ENCODE measurements at places on chromosomes 12 and 14.

- DNase-seq: no peak
Measured at GRCh38 chr12:124557518-124558223, 9.7 kb downstream of the NCOR2 start.

DNA sequence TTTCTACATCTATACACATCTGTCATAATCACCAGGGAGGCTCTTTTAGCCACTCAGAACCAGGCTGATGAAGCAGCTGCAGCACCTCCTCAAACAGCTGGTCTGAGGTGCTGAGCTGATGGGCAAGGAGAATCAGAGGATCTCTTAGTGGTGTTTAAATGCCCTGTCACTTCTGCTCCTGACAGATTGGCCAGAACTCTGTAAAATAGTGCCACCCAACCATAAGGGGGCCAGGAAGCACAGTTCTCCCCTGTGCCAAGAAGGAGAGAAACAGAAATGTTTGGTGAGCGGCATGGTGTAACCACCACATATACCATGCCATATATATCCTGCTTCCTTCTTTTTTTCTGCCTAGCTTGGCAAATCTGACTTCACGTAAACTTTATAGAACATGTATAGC lies 12.8 kb downstream of the SOCS2 start:
- DNase-seq: no peak

- no peak for DNase-seq
Measured at GRCh38 chr12:104855599-104855998, 102.5 kb downstream of the SLC41A2 start.

DNA sequence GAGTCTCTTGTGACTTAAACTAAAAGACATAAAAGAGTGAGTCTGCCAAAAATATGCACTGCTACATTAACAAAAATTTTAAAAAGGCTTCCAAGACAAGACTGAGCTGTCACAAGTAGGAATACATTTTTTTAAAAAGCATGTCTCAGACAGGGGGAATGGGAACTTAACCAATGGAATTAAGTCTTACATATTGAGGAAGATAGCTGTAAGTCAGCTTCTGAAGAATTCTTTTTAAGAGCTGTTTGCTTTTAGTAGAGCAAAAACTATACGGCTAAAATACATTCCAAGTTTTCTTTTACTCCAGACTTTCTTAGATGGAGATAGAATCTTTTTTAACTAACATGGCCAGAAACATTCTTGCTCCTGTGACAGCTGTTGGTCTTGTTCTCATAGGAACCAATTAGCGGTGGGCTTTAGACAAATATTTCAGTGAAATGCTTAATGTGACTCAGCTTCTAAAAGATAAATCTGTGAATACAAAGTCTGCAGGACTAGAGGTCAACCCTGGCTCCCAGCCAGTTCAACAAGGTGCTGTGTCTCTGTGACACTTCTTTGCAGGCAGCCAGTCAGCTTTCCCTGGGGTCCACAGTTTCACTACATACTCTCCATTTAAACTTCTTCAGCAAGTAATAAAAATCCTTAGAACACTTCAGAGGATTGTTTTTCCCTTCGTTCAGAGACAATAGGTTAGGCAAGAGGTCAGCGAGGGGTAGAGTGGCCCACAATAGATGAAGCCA lies 187.6 kb downstream of the NAV3 start:
- no peak for DNase-seq

DNA sequence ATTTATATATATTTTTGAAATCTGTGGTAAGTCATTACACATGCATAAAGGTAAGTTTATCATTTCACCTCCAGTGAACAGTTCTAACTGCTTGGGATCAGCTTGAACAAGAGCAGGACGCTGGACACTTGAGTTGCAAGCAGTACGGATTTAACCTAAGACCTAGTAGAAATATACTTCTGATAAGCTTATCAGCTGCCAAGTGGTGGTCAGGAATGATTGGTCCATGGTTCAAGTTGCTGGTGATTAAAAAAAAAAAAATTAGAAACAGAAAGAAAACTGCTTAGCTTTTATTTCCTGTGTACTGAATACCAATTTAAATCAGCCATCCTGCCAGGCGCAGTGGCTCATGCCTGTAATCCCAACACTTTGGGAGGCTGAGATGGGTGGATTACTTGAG lies 88.6 kb downstream of the AEBP2 start:
- no peak for DNase-seq

DNA sequence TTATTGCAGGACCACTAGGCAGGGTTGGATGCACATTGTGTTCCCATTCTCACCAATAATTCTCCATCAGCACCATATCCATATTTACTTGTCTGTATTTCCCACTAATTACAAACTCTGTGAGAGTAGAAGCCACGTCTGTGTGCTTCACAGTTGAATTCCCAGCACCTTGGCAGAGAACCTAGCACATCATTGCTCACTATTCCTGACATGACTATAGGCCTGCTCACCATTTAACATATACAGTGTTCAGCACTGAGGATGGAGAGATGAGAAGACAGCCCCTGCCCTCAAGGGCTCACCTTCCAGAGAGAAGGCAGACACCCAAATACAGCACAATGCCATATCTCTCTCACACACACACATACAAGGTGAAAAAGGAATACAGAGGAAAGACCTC lies 5.0 kb downstream of the DAD1 start:
- no peak for DNase-seq

DNA sequence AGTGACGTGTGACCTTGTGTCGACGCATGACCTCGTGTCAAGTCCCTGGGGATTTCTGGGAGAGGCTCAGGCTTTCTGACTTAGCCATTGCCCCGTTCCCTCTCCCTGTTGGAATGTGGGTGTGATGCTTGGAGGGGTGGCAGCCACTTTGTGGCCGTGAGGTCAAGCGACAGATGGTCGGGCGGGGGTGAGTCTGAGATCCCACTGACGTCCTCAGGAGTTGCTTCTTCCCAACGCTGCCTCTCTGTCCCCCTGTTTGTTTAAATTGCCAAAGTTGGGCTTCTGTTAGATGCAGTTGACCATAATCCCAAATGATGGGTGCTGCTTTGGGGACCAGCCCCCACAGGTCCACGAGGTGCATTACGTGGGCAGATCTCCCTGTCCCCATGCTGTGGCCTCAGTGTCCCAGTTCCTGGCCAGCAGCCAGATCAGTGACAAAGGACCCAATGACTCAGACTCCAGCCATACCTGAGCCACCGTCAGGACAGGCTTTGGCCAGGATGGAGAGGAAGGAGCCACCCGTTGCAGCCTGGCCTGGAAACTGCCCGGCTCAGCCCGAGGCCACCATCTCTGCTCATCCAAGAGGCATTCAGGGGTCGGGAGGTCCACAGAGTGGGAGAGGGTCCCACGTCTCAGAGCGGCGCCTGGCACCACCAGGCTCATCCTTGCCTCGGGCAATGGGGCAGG lies 34.4 kb upstream of the GALNT9 start:
- DNase-seq: no peak

DNA sequence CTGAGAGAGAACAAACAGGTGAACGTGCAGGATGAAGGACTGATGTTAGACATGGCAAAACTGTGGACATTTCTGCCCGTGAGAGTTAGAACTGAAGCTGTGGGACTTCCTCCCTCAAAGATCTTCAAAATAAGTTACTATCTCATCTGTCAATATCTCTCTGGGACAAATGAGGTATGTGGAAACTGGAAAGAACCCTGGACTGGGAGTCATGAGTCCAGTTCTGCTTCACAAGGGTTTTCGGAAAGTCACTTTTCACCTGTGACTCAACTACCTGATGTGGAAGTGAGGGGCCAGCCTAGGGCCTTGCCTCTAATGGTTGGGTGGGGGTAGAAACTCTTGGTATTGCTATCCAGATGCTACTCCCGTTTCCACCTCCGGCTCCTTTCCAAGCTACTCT lies 47.3 kb downstream of the RAB35 start:
- no peak for DNase-seq

- DNase-seq: peak; percentile 68
Measured at GRCh38 chr12:112906712-112907414, at the start of gene OAS1. Gene OAS1, plus strand, starts transcription at chr12:112906962. Its CDS starts 78 bp downstream, at chr12:112907040.

DNA sequence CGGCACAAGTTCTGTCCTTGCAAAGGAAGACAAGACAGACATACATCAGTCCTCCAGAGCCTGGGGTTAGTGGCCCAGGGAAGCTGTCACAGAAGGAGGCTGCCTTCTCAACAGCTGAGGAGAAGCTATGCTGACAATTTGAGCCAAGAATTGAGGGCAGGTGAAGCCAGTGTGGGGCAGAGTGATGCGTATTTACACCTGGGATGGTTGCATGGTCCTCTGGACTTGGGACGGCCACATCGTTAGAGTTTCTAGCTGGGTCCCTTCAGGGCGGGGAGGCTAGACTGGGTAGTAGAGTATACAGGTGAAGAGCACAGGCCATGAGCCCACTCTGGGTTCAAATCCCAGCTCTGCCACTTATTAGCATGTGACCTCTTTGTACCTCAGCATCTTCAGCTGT lies 16.5 kb downstream of the KRT85 start:
- no peak for DNase-seq

GRCh38 chr14:38202444-38203191 lies 5.1 kb upstream of the SSTR1 start:
- DNase-seq: no peak

- no peak for DNase-seq
Measured at GRCh38 chr12:103556890-103557627, 30.0 kb upstream of the STAB2 start.

- DNase-seq: no peak
Measured at GRCh38 chr12:20361416-20361815, 6.9 kb upstream of the PDE3A start.

GRCh38 chr14:50037852-50038251 lies 78.5 kb downstream of the VCPKMT start:
- DNase-seq: no peak

GRCh38 chr14:67240168-67240932 lies 885 bp upstream of the PALS1 start:
- no peak for DNase-seq

DNA sequence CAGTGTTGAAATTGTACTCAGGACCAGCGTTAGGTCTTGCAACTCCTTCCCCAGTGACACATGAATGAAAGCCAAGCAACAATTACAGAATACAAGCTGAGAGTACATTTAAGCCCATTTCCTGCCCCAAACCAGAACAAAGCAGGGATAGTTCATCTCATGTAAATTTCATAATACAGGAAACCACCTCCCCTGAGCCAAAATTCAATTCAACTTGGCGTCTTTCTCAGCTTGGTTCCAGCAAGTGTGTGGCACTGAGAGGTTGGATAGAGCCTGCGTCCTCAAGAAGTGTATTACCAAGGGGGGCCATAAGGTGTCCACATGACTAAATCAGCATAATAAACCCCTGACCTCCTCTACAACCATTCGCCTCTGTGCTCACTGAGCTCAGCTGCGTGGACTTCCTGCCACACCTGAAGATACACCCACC lies 278.9 kb upstream of the CRY1 start:
- no peak for DNase-seq

GRCh38 chr12:49553512-49554088 lies 14.3 kb downstream of the MCRS1 start:
- no peak for DNase-seq

DNA sequence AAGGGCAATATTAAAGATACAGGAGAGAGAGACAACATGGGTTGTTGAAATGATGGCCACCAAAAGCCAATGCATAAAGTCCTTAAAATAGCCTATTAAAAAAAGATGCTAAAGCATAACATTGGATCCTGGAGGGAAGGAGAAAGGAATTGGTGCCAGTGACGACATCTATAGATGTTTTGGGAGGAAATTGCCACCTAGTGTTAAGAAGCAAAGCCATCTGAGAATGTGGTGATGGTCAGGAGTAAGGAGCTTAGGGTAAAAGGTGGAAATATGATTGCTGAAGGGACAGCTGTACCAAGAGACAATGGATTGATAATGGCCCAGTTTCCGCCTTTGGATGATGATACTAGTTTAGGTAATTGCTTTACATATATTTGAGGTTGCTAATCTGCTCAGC lies 85.1 kb downstream of the TMEM30B start:
- no peak for DNase-seq

GRCh38 chr14:95769976-95770375 lies 56.1 kb upstream of the TCL1A start:
- no peak for DNase-seq

DNA sequence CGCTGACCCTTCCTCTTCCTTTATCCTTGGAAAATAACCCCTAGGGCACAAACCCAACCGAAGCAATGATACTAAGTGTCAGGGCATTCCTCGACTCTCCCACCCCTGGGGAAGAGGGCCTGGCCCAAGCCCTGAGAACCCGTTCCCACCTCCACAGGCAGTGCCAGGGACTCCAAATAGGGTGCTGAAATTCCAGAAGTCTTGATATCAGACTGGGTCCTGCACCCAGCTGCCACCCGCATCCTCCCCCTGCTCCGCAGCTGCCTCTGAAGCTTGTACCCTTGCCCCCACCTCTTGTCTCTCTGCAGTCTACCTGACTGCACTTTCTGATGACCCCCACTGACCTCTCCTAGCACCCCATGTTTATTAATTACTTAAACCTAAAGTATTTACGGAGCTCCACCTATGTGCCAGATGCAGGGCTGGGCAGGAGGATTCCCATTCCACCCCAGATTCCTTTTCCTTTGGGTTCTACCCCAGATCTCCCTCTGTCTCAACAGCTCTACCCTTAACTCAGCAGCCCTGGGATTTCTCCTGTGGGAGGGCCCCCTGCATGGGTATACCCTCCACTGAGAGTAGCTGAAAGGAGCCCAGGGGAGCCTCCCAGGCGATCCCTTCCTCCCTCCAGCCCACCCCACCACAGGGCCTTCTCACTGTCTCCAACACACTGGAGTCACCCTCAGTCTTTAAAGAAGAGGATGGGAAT lies 4.1 kb upstream of the KRT18 start:
- no peak for DNase-seq

GRCh38 chr12:69837191-69837590 lies 12.2 kb downstream of the MYRFL start:
- DNase-seq: no peak

DNA sequence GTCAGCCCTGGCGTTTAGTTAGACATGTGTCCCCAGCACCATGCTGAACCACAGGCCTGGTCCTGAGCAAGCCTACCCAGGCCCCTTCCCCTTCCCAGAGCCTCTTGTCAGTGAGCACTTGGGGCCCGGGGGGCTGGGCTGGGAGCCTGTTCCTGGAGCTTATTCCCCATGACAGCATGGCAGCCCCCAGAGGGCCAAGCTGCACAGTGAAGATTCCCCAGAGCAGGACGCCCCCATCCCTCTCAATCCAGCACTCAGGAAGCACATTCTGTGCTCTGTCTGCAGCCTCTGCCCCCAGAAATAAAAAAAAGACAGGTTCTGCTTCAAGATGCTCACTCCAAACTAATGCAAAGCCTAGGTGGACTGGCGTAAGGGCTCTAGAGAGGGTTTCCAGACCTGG lies 117.3 kb downstream of the LGMN start:
- no peak for DNase-seq

GRCh38 chr12:65756956-65757511 lies 67.2 kb upstream of the HMGA2 start:
- DNase-seq: no peak

DNA sequence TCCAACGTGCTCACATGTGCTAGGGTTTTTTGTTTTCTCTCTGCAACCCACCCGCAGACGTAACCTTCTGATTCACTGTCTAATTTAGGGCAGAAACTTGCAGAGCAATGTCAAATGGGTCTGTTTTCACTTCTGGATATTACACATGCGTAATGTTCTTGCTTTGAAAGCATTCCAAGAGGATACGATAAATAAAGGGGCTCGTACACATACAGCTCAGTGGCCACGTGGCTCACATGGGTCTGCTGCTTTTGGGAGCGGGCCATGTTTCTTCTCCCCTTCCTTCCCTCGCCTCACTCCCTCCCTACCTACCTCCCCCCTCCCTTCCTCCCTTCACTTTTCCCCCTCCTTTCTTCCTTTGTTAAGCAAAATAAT lies 23.4 kb downstream of the CACNA1C start:
- DNase-seq: no peak

- DNase-seq: no peak
Measured at GRCh38 chr12:13489246-13489645, 292.7 kb downstream of the EMP1 start.

Data from left kidney (tissue), 8 donors.